ENCODE measurements at places on chromosomes 2 and 18. TPM values are rescaled to one million over a fixed set of nuclear protein-coding genes. Genes with fewer than 3 reads are reported as not detected.
A peak's percentile ranks its signal among the peaks of the same experiment; 100 is the strongest.

AFTPH gene
- total RNA-seq: 63.6 TPM

MARCHF4 gene
- total RNA-seq: 8.2 TPM

ANKAR gene
- total RNA-seq: 41.7 TPM

MRPL44 gene
- total RNA-seq: 34.4 TPM

- no peak for DNase-seq
Measured at GRCh38 chr2:46917628-46918027, 2.0 kb upstream of the MCFD2 start.

DNA sequence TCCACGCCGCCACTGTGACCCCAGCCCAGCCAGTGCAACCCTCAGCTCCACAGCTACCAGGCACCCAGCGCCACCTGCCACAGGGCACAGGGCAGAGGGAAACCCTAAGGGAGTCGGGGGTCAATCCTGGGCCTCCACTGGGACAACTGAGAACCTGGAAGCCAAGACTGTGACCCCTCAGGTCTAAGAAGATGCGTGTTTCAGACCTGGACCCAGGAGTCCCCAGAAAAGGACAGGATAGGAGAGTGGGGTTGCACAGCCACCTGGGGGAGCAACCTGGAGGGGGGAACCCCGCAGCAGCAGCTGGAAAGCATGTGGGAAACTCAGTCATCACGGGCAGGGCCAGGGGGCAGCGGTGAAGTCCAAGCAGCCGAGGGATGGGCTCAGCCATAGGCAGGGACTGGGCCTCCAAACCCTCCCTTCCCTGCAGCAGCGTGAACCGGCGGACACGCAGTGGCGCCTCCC, 4.1 kb downstream of the ESPNL start:
- no peak for DNase-seq

- DNase-seq: no peak
Measured at GRCh38 chr18:46040033-46040746, 31.9 kb downstream of the PSTPIP2 start.

GKN2 gene
- not detected for total RNA-seq

GRCh38 chr2:119156891-119157773, 1.4 kb downstream of the C1QL2 start:
- no peak for DNase-seq

- DNase-seq: no peak
Measured at GRCh38 chr2:14693874-14694273, 61.4 kb downstream of the LRATD1 start.

GRCh38 chr2:130332271-130333073, 10.2 kb upstream of the IMP4 start:
- DNase-seq: peak; percentile 57

MAPRE2 gene
- 90.1 TPM for total RNA-seq

DNA sequence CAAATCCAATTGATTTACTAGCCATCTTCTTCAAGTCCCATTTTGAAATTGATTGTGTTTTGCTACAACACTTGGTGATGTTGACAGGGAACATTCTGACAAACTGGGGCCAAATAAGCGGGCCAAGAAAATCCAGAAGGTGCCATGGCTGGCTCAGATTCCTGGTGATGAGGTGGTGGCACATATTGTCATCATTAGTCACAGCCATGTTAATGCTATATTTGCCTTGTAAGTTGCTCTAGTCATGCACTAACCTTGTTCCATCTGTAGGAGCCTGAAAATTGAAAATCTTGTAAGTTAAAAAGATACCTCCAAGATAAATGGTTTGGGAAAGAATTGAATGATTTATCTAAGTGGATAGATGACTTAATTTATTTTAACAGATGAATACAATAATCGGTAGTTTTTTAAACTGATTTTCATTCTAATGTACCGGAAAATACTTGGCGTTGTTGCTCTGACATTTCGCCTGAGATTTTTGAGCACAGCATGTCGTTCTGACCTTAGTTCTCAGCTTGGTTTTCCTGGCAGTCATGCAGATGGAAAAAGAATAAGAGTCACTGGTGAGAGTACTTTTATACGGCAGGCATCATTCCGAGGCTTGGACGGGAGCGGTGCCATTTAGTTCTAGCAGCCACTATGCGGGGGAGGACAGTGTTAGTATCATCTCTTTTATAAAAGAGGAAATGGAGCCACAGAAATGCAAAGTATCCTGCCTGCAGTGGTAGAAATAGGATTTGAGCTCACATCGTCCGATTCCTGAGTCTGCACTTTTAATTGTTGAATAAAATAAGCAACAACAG, 133.9 kb downstream of the ZNF532 start:
- no peak for DNase-seq

SGPP2 gene
- total RNA-seq: 1.7 TPM

GRCh38 chr2:191631754-191632153, 46.2 kb upstream of the NABP1 start:
- no peak for DNase-seq

DNA sequence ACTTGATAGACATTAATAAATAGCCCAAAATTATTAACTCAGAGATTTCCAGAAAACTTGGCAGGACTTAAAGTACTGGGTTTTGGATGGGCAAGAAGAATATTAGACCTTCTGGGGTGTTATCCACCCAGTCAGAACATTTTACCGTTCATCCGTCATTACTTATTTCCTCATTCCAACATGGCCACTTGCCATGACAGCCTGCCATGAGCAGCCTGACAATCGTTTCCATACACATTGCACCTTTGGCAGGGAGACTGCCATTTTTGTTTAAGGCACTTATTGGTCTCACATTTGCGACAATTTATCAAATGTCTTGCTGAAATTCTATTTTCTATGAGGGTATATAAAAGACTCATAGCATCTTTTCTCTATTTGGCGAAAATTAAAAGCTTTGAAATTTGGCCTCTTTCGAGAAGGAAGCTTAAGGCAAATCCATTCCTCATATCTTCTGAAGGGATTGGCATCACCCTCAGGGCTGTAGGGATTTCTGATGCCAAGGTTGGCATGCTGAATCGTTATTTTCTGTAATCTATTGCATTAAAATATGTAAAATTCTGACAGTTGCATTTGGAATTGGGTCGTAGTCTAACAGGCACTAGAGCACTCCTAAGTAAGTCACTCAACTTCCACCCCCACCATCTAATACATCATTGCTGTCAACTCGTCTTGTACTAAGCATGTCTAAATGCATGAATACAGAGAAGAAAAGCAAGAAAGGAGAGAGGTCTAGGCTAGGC, 406.3 kb upstream of the PIK3C3 start:
- no peak for DNase-seq

DNA sequence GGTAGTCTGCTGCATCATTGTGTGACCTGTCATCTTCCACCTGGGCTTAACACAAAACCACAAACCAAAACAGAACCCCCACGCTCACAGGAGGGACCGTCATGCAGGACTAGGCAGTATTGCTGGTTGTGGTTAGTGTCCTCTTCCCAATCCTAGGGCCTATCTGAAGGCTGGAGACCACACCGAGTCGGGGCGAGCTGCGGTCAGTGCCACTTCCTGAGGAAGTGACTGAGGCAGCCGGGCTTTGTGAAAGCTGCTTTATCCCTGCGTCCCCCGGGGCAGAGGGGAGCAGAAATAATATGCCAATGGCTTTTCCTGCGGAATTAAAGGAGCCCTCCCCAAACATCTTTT, 22.9 kb downstream of the ZNF532 start:
- no peak for DNase-seq

- DNase-seq: no peak
Measured at GRCh38 chr2:31271851-31272267, 37.9 kb downstream of the EHD3 start.

GRCh38 chr2:100242476-100242875, 79.8 kb downstream of the LONRF2 start:
- DNase-seq: no peak

- DNase-seq: no peak
Measured at GRCh38 chr2:167406558-167406957, 518.3 kb downstream of the XIRP2 start.

GRCh38 chr2:79903222-79904000, 390.6 kb downstream of the CTNNA2 start:
- DNase-seq: no peak

DNA sequence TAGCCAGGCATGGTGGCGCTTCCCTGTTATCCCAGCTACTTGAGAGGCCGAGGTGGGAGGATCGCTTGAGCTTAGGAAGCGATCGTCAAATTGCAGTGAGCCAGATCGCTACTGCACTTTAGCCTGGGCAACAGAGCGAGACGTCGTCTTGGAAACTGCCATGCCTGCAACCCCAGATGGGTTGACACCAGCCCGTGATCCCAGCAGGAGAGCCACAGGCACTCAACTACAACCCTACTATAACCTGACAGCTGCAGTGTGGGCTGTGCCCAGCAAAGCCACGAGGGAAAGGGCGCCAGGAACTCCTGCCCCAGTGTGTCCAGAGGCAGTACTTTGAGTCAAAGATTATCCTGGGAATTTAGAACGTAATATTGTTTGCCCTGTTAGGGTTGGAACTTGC, 85.6 kb downstream of the SS18 start:
- DNase-seq: no peak

PLCD4 gene
- 8.3 TPM for total RNA-seq

- no peak for DNase-seq
Measured at GRCh38 chr18:54904581-54904980, 54.7 kb downstream of the CCDC68 start.

WNT6 gene
- total RNA-seq: 1.6 TPM

SERPINB11 gene
- total RNA-seq: not detected

DNA sequence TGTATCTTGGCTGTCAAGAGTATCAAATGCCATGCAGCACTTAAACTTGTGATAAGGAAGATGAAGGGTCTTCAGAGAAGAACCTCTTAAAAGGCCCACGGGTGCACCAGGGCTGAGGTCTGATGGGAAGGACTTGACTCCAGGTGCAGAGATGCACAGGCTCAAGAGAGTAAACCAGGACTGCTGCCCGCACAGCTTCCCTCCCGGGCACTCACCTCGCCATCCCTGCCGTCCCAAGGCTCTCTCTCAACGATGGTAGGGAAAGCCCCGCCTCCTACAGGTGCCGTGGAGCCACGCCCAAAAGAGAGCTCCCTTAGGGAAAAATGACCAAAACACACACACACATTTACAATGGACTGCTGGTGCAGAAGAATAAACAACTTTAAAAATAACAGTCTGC, 27.9 kb downstream of the PDIA6 start:
- no peak for DNase-seq

DNA sequence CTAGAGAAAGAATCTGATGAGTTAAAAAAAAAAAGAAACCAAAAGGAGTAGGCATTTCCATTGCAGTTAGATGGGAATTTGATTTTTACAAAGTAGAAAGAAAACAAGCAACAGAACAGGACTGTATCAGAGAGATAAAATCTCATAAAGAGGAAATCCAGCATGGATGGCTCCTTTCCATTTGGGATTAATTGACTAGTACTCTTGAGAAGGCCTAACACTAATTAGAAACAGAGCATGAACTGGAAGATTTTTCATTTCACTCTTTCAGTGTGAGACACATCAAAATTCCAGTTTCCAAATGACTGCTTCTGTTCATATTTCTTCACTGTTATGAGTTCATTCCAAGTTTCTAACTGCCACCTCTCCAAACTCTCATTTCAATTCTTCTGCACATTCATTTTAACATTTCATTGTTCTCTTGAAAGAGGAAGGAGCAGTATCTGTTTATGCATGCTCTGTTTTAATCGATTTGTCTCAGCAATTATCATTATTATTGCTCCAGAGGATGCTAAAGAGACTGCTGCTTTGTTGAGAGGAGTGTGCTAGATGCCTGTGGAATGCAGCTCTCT, 108.8 kb upstream of the PIEZO2 start:
- no peak for DNase-seq

SNORC gene
- total RNA-seq: 3.1 TPM

- peak; percentile 42 for DNase-seq
Measured at GRCh38 chr2:125745514-125745913, 910.4 kb upstream of the GYPC start.

DNA sequence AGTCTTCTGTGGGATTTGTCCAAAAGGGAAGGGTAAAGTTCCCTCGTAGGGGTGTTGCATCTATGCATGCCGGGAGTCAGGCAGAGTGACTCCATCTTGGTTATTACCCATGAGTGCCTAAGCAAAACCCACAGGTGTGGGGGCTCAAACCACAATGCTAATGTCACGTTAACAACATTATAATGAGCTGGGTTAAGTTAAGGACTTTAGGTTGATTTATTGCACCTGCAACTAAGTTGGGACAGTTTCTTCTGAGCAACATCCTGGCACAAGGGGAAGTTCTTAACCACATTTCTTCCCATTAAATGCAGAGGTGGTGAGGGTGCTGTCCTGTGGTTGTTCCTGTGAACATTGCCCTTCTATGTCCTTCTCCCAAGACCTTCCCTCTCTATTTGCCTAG, 1596.8 kb upstream of the SLC39A10 start:
- no peak for DNase-seq

DNA sequence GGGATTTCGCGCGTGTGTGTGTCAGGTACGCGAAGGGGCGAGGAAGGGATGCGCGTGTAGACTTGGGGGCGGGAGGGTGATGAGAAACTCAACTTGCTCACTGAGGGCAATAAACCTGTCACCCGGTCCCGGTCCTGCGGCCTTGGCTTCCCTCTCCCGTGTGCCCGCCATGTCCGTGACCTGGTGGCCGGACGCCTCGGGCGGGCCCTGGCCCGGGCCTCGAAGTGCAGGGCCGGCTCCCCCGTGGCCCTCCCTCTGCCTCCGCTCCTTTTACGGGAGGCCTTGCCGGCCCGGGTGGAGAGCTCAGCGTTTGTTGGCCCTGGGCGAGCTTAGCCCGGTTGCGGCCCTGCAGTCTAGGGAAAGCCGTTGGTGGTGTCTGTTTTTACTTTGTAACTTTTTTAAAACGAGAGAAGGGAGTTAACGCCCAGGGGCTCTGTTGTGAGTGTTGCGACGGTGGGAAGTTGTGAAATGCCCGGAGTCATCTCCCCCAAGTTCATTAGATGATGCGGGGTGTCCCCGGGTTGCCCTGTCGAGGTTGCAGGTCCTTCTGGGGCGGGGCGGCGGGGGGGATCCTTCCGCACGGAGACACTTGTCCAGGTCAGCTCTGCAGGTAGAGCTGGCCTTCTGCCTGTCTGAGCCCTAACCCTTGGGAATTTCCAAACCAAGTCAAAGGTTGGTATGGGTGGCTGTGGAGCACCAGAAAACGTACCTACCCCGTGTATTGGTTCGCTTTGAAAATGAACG, 883 bp downstream of the SMCHD1 start:
- peak; percentile 9 for DNase-seq

DNA sequence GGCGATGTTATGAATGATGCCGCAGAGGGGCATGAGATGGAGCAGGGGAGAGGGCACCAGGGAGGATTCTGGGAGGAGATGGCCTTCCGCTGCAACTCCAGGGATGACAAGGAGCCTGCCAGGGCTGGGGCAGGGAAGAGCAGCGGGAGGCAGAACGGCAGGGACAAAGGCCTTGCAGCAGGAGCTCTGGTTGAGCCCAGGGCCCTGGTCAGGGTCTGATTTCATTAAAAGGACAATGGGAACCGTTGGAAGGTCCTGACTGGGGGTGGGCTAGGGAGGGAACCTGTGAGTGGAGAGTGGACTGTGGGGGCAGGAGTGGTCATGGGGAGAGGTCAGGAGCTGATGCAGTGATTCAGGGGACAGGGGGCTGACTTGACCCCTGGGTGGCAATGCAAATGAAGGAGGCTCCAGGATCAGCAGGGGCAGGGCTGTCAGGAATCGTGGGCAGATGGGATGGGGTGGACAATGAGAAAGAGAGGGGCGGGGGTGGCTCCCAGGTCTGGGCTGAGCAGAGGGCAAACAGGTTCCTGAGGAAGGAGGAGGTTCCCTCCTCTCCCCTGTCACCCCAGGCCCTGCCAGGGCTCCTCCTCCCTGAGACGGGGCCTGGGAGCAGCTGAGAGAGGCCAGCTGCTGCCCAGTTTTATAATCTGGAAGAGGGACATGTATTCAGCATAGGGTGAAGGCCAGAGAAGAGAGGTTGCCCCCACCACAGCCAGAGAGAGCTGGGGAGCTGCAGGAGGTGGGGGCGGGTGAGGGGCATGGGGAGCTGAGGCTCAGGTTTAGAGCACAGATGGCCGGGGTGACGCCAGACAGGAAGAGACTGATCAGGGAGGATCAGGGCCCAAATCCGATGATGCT, 7.3 kb upstream of the DUSP2 start:
- DNase-seq: no peak

- no peak for DNase-seq
Measured at GRCh38 chr2:239473211-239473805, 72.5 kb upstream of the HDAC4 start.

Data from spinal cord (tissue), 10 donors.